ENCODE measurements at places on chromosomes 13 and 19. TPM values are rescaled to one million over a fixed set of nuclear protein-coding genes. Genes with fewer than 3 reads are reported as not detected.

Gene PPP2R1A
- 233 TPM for total RNA-seq

Gene CD22
- total RNA-seq: 0.20 TPM

Gene ATP4A
- not detected for total RNA-seq

Gene CYP2F1
- not detected for total RNA-seq

Gene PLEKHJ1
- 60.0 TPM for total RNA-seq

All from RPMI7951 (cell line).